ENCODE measurements at places on chromosomes 12 and 14.

DNA sequence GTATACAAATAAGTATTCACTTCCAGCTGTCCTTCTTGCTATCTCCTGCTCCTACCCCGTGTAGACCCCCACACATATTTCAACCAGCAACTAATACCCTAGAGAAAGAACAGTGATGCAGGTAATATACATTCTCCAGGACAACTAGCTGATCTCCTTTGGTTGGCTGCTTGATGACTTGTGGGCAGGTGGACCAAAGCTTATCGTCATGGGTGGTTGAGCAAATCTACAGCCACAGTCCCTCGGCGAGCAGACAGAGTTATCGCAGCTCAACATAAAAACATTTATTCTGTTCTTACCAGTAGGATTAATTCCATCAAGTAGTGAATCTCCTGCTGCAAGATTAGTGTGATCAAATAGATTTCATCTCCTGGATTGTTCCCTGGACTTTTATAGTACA is 314.3 kb downstream of the TMEM132D start:
- no peak for DNase-seq

DNA sequence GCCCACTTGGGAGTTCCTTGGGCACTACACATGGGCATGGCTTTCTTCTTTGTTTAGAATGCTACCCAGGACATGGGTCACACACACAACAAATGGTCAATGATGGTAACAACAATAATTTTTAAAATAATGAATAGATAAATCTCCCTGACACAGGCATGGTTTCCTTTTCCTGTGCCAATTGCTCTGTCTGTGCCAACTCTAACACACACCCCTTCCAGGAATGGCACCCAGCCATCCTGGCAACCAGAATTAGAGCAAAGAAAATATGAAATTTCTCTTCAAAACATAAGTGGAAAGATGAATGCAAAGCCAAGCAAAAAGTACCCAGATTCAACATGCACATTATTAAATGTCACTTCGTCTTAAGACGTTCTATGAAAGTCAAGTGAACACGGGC is 104.9 kb upstream of the SOX5 start:
- no peak for DNase-seq

- DNase-seq = no peak
Observed at GRCh38 chr12:2895511-2895910, 4.8 kb downstream of the TULP3 start.

DNA sequence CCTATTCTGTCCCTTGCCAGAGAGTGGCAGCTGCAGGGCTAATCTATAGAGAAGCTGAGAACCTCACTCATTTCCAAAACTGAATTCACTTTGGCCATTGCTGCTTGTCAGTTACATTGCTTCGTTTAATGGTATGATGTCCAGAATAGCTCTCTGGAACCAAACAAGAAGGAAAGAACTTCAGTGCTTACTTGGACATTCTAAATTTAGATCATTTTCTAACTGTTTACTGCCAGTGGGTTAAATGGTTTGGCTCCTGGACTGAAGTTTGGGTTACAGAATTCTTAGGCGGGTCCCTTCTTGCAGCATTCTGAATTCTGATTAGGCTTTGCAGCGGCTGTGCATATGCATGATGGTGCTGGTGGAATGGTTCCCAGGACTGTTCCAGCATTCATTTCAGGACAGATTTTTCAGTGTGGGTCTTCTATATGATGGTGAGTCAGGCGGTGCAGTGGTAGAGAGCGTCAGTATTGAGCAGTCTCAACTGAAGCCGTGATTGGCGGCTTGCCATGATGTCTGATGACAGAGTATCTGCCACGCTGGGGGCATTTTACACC is 148.7 kb downstream of the DYRK2 start:
- no peak for DNase-seq

- no peak for DNase-seq
Observed at GRCh38 chr14:75941030-75941429, 40.8 kb downstream of the TGFB3 start.

- DNase-seq = peak; percentile 16
Observed at GRCh38 chr14:77988096-77988870, 181.9 kb upstream of the NRXN3 start.

- DNase-seq = peak; percentile 63
Observed at GRCh38 chr12:67765776-67766766, 117.5 kb downstream of the DYRK2 start.

- DNase-seq = peak; percentile 58
Observed at GRCh38 chr12:89706986-89707702, 1.5 kb downstream of the ATP2B1 start.

DNA sequence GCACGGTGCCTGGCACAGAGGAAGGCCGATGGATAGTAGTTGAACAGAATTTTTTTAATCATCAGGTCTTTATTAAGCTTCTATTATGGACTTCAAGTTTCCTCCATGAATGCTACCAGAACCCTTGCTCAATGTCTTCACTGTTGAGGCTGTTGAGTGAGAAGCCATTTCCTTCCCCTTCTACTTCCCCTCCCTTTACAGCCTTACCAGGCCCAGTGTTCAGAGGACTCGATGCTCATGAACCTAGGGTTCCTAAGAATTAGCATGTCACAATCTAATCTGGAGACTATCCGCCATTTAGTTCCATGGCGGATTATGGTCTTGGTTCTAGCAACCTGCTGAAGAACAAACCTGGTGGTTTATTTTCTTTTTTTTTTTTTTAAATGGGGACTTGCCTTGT is 17.7 kb downstream of the ETV6 start:
- DNase-seq = no peak

DNA sequence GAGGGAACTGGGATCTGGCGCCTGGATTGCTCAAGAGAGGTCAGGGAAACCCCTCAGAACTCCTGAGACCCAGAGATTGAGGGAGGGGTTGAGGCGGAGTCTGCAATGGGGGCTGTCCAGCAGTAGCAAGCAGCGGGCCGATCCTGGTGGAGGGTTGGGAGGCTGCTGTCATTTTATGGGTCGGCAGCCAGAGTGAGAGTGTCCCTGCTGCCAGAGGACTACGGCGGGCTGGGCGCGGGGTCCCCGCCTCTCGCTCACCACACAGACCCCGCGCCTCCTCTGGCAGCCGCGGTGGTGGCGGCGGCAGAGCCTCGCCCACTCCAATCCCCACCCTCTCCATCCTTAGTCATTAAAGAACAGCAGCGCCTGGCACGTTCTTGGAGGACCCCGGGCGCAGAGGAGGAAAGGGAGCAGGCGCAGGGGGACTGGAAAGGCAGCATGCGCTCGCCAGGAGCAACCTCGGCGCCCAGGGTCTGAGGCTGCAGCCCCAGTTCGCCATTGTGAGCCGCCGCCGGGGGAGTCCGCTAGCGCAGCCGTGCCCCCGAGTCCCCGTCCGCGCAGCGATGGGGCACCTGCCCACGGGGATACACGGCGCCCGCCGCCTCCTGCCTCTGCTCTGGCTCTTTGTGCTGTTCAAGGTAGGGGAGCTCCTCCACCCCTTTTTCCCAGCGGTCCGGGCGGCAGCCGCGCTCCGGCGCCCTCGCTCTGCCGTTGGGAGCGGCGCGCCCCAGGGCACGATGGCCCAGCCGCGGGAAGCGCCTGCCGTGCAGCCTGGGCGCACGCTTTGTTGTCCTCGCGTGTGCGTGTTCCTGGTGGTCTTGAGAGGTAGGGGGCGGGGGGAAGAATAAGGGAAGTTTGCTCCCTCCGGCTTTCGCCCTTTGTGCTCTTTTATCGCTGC is at the start of gene PTPRO:
Gene PTPRO, plus strand, starts transcription at position 345 of the 898 bp plus-strand sequence.
- peak; percentile 90 for DNase-seq

- DNase-seq = peak; percentile 79
Observed at GRCh38 chr14:21807975-21808374, 134.4 kb upstream of the OR4E1 start.

DNA sequence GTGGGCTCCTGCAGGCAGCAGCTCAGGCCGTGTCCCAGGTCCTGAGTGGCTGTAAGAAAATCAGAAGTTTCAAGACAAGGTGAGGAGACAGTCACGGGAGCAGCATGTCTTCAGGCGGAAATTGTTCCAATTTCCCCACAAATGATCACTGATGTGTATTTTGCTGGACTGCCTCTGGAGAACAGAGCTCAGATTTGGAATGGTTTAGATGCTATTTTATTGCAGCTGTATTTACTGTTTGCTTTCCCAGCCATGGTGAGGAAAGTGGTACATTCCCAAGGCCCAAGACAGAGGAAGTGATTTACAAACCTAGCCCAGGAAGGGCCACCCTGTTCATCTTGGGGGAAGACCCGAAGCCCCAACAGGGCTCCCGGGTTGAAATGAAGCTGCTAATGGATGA is 195.6 kb downstream of the CHST11 start:
- no peak for DNase-seq

GRCh38 chr14:91253795-91254323 is 9.4 kb upstream of the GPR68 start:
- DNase-seq = peak; percentile 69

GRCh38 chr12:65810036-65810435 is 14.2 kb upstream of the HMGA2 start:
- no peak for DNase-seq

GRCh38 chr14:30264161-30264560 is 294.8 kb upstream of the G2E3 start:
- DNase-seq = no peak

DNA sequence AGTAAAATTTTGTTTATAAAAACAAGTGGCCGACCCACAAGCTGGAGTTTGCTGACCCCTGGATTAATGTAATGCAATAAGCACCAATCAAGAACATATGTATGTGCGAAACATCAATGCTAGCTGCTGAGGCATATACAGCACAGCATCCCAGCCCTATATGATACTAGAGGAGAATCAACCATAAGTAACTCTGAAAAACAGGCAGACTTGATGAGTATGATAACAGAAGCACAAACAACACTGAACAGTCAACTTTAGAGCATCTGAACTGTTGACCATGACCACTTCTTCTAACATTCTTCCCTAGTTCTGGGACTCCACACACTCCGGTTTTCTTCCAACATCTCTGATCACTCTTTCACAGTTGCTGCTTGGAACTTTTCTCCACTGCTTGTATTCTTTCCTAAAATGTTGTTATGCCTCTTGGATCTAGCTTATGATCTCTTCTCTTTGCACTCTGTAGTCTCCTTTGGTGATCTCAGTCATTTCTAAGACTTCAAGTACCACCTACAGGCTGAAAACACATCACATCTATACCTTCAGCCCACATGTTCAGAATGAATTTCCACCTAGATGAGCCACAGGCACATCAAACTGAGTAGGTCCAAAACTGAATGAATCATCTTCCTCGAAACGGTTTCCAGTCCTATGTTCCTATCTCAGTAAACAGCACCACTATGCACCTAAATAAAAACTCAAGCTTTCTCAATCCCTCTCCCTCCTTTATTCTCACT is 57.2 kb downstream of the STXBP6 start:
- no peak for DNase-seq

DNA sequence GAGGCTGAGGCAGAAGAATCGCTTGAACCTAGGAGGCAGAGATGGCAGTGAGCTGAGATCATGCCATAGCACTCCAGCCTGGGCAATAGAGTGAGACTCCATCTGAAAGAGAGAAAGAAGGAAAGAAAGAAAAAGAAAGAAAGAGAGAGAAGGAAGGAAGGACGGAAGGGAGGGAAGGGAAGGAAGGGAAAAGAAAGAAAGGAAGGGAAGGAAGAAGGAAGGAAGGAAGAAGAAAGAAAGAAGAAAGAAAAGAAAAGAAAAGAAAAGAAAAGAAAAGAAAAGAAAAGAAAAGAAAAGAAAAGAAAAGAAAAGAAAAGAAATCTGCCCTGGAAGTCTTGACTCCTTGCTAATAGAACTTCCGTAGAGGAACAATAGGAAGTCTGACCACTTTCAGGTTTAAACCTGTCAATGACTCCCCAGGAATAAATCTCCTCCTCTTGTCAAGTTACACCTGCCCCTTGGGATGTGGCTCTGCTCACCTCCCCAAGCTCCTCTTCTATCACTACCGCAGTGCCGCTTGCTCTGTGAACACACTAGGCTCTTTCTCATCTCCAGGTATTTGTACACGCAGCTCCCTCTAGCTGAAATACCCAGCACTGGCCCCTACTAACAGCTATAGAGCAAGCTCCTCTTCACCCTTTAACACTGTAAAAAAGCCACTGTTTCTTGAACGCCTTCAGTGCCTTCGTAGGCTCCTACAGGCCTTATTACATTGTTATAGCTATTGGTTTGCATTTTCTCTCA is 773.1 kb upstream of the TBX3 start:
- DNase-seq = peak; percentile 90

DNA sequence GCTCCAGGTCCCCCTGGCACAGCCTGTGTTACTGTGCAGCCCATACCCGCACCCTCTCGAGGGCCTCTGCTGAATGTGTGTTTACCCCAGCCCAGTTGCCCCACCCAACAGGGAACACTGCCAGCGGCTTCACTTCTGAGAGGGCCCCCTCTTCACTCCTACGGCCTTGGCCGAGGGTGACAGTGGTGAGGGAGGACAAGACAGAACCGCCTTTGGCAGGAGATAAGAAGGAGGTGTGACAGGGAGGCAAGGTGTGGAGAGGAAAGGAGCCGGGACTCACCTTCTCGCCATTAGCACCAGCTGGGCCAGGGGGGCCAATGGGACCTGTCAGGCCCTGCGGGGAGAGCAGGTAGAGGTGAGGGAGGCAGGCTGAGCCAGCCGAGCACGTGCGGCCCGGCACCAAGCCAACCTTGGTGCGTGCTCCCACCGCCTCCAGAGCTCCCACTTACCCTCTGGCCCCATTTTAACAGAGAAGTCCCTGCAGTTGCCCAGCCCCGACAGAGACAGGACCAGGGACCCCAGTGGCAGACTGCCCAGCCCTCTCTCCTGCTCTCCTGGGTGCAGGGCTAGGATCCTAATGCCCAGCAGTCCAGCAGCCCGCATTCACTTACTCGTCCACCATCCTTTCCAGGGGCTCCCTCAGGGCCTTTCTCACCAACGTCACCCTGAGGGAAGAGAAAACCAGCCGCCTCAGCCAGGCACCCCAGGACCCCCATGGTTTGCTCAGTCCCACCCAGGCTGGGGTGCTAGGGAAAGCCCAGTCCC is 18.3 kb downstream of the TMEM106C start:
- DNase-seq = no peak

DNA sequence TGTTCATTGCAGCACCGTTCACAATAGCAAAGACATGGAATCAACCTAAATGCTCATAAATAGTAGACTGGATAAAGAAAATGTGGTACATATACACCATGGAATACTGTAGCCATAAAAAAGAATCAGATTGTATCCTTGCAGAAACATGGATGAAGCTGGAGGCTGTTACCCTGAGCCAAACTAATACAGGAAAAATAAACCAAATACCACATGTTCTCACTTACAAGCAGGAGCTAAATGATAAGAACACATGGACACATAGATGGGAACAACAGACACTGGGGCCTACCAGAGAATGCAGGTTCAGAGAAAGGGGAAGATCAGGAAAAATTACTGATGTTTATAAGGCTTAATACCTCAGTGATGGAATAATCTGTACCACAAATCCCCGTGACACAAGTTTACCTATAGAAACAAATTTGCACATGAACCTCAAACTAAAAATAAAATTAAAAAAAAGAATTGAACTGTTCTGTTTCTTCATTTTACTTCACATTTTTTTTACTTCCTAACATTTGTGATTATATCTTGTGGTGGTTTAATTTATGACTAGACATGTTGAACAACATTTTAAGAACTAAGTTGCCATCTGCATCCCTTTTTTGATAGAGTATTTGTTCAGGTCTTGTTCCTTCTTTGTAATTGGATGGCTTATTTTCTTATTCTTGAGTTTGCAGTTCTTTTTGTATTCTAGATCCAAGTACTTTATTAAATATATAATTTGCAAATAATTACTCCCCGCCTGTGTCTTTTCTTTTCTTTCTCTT is 835.2 kb downstream of the FSCB start:
- no peak for DNase-seq
